ENCODE measurements at places on chromosomes 2 and 18. TPM values are rescaled to one million over a fixed set of nuclear protein-coding genes. Genes with fewer than 3 reads are reported as not detected.

The OTX1 gene
- polyA plus RNA-seq: 0.04 TPM

The CTDP1 gene
- polyA plus RNA-seq: 12.9 TPM

The NCL gene
- polyA plus RNA-seq: 541 TPM

The IL36G gene
- polyA plus RNA-seq: 0.51 TPM

The RAD51AP2 gene
- polyA plus RNA-seq: 0.06 TPM

The COX7A2L gene
- polyA plus RNA-seq: 342 TPM

DNA sequence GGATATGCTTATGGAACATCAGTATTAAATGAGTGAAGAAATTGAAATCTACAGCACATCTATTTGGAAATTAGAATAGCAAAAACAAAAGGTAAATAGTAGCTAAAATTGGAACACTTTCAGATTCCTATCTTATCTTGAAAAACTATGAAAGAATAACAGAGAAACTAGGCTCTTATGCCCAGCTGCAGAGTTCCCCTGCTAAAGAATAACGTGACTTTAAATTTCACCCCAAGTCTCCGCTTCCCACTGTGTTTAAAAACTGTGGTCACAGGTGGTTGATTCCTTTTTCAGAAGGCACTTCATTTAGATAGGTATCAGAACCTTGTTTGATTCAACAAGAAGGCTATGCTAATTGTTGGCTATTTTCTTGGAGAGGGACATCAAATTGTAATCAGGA is 30.1 kb downstream of the ARHGAP28 start:
- no peak overlapping the region for H3K4me3 ChIP-seq
- H3K27ac ChIP-seq: no peak overlapping the region
- H3K4me1 ChIP-seq: no peaks in the 10 kb centered on the region
- no peak for DNase-seq
- H3K27me3 ChIP-seq: no peaks in the 10 kb centered on the region

GRCh38 chr18:12750076-12750714 is 47.4 kb downstream of the PSMG2 start:
- DNase-seq: no peak
- H3K4me3 ChIP-seq: no peak overlapping the region
- no peak overlapping the region for H3K27ac ChIP-seq
- H3K27me3 ChIP-seq: no peaks in the 10 kb centered on the region

DNA sequence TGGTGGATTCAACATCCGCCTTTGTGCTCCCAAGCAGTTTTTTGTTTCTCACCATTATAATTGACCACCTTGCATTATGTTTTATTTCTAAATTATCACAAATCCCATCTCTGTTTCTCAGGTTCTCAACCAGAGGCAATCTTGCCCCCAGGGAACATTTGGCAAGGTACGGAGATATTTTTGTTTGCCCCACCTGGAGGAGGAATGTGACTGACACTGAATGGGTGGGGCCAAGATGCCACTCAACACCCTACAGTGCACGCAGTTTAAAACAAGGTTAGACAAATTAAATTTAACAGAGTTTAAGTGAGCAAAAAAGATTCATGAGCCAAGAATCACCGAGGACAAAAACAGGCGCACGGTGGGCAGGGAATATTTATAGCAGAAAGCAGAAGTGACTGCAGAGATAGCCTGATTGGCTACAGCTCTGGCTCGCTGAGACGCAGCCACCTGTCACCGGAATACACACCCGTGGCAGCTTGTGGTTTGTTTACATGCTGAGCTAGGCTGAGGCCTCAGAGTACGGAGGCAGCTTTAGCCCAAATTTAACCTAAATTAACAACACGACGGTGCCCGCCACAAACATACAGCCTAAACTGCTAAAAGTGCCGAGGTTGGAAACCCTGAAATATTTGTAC is 150.0 kb upstream of the ALKAL2 start:
- H3K27me3 ChIP-seq: no peaks in the 10 kb centered on the region
- no peaks in the 10 kb centered on the region for H3K4me1 ChIP-seq
- H3K36me3 ChIP-seq: no peaks in the 10 kb centered on the region
- DNase-seq: no peak
- no peak overlapping the region for H3K27ac ChIP-seq
- no peak overlapping the region for H3K4me3 ChIP-seq

DNA sequence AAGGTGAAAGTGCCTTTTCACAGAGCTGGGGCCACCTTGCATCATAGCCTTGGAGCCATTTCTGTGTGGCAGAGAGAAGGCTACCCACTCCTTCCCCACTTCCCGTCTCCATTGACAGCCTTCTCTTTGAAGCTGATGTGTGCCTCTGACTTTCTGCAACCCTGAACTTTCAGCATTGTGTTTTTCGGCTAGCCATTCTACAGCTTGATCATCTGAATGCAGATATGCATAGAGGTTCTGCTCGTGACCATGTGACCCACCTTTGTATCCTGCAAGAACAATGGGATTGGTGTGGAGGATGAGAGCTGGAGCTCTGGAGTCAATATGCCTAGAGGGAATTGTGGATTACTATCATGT is 69.1 kb upstream of the KCNE4 start:
- H3K4me1 ChIP-seq: no peaks in the 10 kb centered on the region
- no peaks in the 10 kb centered on the region for H3K36me3 ChIP-seq
- H3K27ac ChIP-seq: no peak overlapping the region
- no peak overlapping the region for H3K4me3 ChIP-seq
- no peak for DNase-seq

DNA sequence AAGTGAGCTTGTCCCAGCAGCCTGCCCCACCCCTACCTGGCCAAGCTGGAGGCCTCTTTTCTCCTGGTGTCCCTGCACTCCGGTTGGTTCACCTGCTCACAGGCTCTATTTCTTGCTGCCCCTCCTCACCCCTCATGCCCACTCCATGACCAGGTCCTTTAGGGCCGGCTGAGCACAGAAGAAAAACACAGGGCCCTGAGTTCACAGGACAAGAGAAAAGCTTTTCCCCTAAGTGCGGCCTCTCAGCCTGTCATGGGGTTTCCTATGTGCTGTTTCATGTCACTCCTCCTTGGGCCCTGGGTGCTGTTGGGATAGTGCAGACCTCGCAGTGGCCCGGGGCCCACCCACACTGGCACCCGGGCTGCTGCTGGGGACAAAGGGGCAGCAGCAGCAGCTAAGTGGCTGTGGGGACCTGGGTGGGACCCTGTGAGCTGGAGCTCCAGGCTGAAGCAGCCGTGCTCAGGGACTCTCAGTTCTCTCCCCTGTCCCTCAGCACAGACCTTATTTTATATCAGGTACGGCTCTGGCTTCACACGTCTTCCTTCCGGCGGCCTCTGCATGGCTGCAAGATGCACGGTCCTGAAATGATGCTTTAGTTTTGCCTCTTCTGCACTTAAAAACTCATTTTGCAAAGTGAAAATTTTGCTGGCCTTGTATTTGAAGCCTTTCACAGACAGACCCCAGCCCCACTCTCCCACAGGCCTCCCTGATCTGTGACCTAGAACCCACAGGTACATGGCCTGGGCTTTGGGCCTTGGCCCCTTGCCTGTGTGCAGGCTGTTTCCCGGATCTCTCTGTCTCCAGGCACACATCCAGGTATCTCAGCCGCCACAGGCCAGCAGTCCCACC is 71.8 kb downstream of the SH3RF3 start:
- no peaks in the 10 kb centered on the region for H3K36me3 ChIP-seq
- H3K4me3 ChIP-seq: no peak overlapping the region
- DNase-seq: no peak

DNA sequence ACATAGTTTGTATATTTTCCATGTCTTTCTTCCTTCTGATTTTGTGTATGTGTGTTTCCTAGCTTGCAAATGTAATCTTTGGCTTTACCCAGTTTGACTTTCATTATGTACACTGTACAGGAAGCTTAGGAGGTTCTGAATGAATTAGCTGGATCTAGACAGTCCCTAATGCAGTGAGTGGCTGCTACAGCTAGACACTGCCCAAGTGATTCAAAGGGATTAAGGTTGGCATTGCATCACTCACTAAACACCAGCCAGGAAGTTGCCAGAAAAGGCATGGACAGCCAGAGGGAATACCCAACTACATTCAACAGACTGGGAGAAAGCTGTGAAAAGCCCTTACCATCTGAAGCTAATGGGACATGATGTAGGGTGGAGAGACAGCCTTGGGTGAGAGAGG is 316.0 kb upstream of the MEX3C start:
- H3K4me3 ChIP-seq: no peak overlapping the region
- H3K27me3 ChIP-seq: no peaks in the 10 kb centered on the region
- no peak overlapping the region for H3K27ac ChIP-seq
- no peaks in the 10 kb centered on the region for H3K36me3 ChIP-seq
- no peak for DNase-seq

GRCh38 chr2:241645056-241645914 is 7.8 kb downstream of the ATG4B start:
- no peaks in the 10 kb centered on the region for H3K4me1 ChIP-seq
- H3K27ac ChIP-seq: no peak overlapping the region
- H3K27me3 ChIP-seq: no peaks in the 10 kb centered on the region

DNA sequence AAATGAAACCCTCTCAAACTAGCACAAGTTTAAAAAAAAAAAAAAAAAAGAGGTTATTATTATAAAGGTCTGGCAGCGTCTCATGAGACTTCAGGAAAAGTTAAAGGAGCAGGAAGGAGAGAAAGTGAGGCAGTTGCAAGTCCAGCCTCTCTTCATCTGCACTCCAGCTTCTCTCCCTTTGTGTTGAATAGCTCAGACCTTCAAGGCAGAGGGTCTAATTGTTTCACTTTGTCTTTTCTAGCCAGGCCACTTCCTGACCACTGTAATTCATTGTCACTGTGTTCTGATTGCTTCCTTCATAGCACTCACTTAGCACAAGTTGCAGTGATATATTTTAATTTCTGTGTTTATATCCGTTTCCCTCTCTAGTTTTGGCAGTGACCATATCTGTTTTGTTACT is 99.9 kb downstream of the SPATS2L start:
- no peaks in the 10 kb centered on the region for H3K27me3 ChIP-seq
- no peaks in the 10 kb centered on the region for H3K36me3 ChIP-seq
- H3K4me3 ChIP-seq: no peak overlapping the region

GRCh38 chr2:134362152-134362668 is 108.3 kb downstream of the MGAT5 start:
- no peak overlapping the region for H3K4me3 ChIP-seq
- DNase-seq: no peak
- peaks cover 16% of the 10 kb centered on the region for H3K36me3 ChIP-seq
- H3K27ac ChIP-seq: no peak overlapping the region

GRCh38 chr18:37408676-37409265 is 156.8 kb downstream of the CELF4 start:
- H3K27me3 ChIP-seq: no peaks in the 10 kb centered on the region
- no peak for DNase-seq
- H3K4me3 ChIP-seq: no peak overlapping the region
- no peak overlapping the region for H3K27ac ChIP-seq
- H3K4me1 ChIP-seq: no peaks in the 10 kb centered on the region

DNA sequence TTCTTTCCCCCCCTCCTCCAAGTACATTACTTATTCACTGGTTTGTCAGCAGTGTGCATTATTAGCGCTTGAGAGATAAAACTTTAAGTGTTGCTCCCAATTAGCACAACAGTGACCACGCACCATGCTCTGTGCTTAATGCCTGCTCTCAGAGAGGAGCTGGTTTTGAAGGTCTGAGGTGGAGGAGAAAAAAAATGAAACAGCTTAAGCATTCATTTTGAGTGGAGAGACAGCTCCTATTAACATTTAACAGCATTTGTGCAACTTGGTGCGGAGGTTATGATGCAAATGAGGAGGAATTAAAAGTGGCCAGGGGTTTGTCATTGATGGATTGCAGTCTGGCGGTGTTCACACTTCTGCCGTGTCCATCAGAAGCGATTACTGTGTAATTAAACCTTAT is 141.8 kb downstream of the FIGN start:
- no peaks in the 10 kb centered on the region for H3K36me3 ChIP-seq
- no peak overlapping the region for H3K27ac ChIP-seq
- H3K4me3 ChIP-seq: no peak overlapping the region
- H3K27me3 ChIP-seq: no peaks in the 10 kb centered on the region

GRCh38 chr2:149082735-149083134 is 44.2 kb downstream of the LYPD6B start:
- no peaks in the 10 kb centered on the region for H3K4me1 ChIP-seq
- no peaks in the 10 kb centered on the region for H3K36me3 ChIP-seq
- H3K27me3 ChIP-seq: no peaks in the 10 kb centered on the region

GRCh38 chr2:41026613-41027012 is 574.7 kb upstream of the SLC8A1 start:
- H3K27ac ChIP-seq: no peak overlapping the region
- no peak overlapping the region for H3K4me3 ChIP-seq
- no peaks in the 10 kb centered on the region for H3K27me3 ChIP-seq
- DNase-seq: no peak

DNA sequence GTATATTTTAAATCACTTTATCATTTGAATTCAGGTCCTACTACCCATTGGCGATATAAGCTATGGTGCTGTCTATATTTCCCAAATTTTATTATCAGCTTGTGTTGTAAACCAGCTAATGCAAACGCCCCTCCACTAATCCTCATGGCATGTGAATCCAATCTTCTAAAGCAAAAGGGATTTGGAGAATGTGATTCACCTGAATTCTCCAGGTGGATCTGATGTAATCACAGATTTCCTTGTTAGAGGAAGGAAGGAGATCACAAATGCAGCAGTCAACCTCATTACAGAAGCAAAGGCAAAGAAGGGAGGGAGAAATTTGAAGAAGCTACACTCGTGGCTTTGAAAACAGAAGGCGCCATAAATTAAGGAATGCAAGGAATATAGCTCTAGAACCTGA is 431.1 kb upstream of the CDH19 start:
- no peaks in the 10 kb centered on the region for H3K4me1 ChIP-seq
- no peaks in the 10 kb centered on the region for H3K36me3 ChIP-seq
- no peaks in the 10 kb centered on the region for H3K27me3 ChIP-seq
- no peak overlapping the region for H3K27ac ChIP-seq
- DNase-seq: no peak

- H3K36me3 ChIP-seq: no peaks in the 10 kb centered on the region
- DNase-seq: no peak
- no peak overlapping the region for H3K27ac ChIP-seq
- no peaks in the 10 kb centered on the region for H3K27me3 ChIP-seq
- H3K4me1 ChIP-seq: no peaks in the 10 kb centered on the region
Observed at GRCh38 chr2:181404472-181404871, 52.7 kb upstream of the ITGA4 start.

DNA sequence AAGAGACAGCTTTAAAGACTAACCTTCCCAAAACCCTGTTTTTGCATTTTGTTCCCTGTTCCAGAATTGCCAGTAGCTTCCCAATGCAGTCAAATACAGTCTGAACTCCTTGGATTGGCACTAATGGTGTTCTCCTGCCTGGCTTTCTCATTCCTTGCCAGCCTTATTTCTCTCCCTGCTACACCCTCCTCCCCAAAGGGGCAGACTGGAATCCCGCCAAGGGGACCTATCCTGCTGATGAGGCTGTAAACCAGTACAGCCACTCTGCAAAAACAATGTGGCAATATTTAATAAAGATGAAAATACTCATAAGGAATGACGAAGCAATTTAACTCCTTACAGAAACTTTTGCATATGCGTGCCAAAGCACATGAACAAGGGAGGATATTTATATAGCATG is 4.5 kb upstream of the SLC4A5 start:
- H3K4me3 ChIP-seq: no peak overlapping the region
